ENCODE measurements at places on chromosomes 11 and 22.

GRCh38 chr11:2223153-2223794 is 47.1 kb downstream of the ASCL2 start:
- no peak for DNase-seq

DNA sequence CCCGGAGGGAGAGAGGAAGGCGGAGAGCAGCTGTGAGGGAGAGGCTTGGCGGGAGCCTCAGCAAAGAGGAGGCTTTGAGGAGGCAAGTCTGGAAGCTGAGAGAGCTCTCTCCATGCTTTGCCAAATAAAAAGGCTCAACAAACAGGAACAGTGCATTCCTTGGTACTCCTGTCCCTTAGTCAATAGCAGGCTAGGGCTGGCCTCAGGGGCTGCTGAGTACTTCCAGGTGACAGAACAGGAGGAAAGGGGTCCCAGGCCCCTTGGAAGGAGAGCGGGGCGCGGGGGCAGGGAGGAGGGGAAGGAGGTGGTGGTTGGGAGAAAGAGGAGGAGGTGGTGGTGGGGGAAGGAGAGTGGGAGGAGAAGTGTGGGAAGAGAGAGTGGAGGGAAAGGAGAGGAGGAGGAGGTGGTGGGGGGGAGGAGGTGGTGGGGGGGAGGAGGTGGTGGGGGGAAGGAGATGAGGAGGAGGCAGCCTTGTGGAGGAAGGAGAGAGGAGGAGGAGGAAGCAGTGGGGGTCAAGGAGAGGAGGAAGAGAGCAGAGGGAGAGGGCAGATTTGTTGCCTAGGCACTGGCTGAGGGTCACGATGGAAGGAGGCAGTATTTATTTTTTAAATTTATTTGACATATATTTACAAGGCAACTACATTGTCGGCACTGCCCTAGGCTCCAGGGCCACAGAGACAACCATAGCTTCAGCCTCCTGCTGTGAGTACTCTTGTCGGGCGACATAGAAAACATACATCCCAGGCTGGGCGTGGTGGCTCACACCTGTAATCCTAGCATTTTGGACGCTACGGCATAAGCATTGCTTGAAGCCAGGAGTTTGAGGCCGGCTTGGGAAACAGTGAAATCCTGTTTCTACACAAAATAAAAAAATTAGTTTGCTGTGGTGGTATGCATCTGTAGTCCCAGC is 74.2 kb upstream of the ZBED5 start:
- DNase-seq, result no peak

DNA sequence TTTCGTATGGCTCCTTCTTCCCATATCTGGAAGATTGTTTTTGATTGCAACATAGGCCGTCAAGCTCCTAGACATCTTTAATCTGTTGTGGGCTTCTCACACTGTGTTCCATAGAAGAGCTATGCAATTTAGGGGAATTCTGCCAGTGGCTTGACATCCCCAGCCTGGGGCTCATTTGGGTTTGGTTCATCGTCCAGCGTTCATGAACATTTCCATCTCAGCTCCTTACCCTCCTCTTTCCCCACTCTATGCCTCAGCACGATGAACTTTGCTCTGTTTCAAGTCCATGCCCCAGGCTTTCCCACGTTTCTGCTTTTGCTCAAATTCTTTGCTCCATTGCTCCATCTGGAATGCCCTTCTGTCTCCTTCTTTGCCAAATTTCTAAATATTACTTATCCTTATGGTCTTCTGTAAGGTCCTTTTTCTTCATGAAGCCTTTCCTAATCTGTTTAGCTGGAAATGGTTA is 26.1 kb upstream of the CLMP start:
- DNase-seq, result no peak

GRCh38 chr11:131198161-131199014 is 172.0 kb upstream of the NTM start:
- no peak for DNase-seq

DNA sequence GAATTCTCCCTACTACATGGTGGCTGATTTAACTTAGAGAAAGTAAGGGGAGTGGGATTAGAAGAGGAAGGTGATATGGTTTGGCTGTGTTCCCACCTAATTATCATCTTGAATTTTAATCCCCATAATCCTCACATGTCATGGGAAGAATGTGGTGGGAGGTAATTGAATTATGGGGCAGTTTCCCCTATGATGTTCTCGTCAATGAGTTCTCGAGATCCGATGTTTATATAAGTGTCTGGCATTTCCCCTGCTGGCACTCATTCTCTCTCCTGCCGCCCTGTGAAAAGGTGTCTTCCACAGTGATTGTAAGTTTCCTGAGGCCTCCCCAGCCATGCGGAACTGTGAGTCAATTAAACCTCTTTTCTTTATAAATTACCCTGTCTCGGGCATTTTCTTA is 169.3 kb downstream of the CASP12 start:
- DNase-seq, result no peak

GRCh38 chr22:28183078-28183860 is 264.2 kb upstream of the PITPNB start:
- no peak for DNase-seq

DNA sequence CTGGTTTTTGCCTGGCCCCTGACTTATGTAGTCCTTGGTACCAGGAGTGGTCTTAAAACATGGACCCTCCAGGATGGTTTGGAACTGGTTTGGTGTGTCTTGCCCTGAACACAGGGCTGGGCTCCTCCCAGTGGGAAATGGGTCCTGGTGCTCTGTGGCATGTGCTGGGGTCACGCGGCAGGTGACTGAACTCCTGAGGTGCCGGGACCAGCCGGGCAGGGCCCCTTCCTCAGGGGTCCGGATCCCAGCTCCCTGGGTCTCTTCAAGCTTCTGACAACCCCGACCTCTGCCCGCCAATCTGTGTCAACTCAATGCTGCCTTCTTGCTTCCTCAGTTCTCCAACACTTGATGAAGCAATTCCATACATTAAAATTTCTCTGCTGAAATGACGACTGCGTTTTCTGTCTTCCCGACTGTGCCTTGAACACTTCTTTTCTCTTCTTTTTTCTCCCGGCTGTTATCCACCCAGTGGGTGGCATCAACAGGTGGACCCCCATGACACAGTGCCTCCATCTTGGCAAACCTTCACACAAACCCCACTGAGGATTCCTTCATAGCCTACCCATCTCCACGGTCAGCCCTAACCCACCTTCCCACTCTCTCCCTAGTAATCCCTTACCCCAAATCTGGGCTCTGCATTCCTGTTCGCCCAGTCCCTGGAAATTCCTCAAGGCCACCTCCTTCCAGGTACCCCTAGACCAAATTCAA is 4.4 kb downstream of the IFT27 start:
- DNase-seq, result no peak

- no peak for DNase-seq
Observed at GRCh38 chr11:100887659-100888058, 200.6 kb downstream of the ARHGAP42 start.

- DNase-seq, result no peak
Observed at GRCh38 chr11:91587131-91587530, 637.5 kb upstream of the FAT3 start.

GRCh38 chr22:50713008-50713385 is 25.0 kb upstream of the ACR start:
- DNase-seq, result no peak

DNA sequence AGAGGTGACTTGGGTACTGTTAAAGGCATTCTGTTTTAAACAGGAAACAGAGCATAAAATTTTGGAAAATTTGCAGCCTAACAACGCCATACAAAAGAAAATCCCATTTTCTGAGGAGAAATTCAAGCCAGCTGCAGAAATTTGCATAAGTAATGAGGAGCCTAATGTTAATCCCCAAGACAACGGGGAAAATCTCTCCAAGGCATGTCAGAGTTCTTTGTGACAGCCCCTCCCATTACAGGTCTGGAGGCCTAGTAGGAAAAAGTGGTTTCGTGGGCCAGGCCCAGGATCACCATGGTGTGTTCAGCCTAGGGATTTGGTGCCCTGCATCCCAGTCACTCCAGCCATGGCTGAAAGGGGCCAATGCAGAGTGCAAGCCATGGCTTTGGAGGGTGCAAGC is 1333.1 kb upstream of the TENM4 start:
- DNase-seq, result no peak

DNA sequence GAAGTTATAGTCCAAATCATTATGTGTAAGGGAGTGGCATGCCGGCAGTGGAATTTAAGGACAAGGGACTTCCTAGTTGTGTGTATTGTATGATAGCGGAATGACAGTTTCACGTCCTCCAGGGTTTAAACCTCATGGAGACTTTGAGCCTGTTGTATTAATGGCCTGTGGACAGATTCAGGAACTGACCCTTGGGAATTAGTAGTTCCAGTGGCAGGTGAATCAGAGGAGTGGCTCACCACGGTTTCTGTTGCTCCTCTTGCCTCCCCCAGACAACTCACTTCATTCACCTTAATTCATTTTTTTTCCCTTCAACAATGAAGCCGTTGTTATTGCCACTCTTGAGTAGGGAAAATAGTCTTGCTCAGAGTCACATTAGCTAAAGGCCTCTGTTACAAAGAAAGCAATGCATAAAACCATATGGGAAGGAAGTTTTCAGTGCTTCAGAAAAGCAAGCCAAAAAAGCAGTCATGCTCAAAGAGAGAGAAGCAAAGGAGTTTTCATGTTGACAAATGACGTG is 22.6 kb downstream of the AMOTL1 start:
- no peak for DNase-seq

GRCh38 chr11:20066013-20066782 is 94.1 kb downstream of the DBX1 start:
- DNase-seq, result no peak

- no peak for DNase-seq
Observed at GRCh38 chr22:46776876-46777608, 14.6 kb downstream of the TBC1D22A start.

GRCh38 chr11:2449548-2450320 is 4.9 kb downstream of the KCNQ1 start:
- no peak for DNase-seq

- DNase-seq, result peak; percentile 36
Observed at GRCh38 chr11:9972989-9973388, 309.1 kb downstream of the SWAP70 start.

DNA sequence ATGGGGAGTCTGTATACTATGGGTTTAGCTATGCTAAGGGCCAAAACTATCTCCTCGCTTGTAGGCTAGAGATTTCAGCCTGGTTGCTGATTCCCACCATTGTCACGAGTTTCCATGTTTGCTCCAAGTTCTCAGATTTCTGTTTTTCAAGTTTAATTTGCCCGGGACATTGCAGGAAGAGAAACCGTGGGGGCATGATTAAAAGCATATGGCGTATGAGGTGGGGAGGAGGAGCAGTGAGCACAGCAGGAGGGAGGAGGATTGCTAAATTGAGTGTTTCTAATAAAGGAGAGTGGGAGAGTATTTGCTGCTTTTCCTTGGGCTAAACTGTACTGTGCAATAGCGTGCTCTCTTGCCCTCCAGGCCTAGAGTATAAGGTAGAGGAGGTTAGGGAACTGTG is 558.4 kb downstream of the METTL15 start:
- no peak for DNase-seq

DNA sequence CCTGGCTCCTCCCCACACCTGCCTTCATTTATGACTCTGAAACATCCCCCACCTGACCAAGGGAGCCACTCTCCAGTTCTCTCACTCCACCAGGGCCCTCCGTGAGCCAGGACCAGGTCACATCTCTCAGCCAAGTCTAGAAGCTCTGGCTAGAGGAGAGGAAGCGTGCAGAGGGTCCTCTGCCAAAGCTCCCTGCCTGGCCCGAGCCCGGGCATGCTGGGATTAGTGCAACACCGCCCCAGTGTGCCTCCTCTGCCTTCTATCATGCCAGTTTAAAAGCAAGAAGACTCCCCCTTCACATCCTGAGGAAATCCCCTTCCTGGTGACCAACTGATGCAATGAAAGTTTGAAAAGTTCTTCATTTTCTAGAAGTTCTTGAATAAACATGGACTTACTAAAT is 23.5 kb downstream of the TP53AIP1 start:
- DNase-seq, result no peak

DNA sequence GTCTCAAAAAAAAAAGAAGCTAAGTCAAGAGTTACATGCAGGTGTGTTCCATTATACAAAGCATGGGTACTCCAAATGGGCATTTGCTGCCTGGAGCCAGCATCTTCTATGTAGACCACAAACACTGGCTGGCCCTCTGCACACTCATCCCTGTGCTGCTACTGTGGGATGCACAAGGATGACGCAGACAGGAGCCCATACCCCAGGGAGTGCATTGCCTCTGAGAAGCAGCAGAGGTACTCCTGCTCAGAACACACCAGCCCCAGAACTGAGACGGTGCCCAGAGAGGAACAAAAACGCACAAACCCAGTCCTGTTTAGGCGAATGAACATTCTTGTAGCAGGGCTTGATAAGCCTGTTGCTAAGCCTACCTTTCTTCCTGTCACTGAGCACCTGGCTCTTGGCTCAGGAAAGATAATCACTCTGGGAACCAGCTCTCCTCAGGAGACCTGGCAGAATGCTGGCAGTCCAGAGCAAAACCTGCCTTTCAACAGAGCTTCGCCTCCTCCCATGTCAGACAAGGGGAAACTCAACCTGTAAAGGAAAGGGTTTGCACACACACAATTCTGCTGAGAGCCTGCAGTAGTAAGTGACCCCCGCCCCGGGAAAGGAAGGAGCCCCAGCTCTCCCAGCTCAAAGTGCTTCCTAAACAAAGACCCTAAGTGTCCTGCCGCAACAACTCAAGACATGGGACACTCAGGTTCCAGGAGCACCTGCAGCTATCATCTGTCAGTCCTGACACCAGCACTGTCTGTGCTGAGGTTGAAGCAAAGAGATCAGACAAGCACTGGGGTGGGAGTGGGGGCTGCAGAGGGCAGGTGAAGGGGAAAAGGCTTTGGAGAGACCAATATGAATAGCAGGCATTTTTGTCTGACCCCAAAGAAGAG is 145.7 kb downstream of the TENM4 start:
- DNase-seq, result no peak
